ENCODE measurements at places on chromosomes 11 and 22.

DNA sequence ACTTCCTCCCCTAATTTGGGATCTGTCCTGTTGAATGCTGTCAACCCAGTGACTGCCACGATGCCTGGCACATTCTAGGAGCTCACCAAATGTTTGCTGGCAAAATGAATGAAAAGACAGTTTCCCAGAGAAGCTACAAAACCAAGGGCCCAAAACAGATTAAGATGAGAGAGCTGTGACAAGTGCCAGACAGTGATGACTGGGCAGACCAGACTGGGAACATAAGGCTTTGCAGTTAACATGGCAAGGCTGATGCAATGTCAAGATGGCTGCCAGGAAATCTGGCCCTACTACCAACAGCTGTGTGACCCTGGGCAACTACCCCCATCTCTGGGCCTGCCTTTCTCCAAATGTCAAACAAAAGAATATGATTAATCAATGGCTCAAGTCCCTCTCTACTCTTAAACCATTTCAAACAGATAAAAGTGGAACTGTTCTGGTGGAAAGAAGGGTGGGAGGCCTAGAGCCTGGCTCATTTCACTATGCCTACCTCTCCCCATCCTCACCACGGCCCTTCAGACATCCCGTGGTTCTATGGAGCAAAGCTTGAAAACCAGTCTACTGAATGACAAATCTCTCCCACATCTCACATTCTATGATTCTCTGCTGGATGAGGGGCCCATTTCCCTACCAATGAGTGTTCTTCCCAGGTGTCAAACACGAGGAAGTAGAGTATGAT, 12.8 kb downstream of the AP1B1 start:
- DNase-seq, result peak; percentile 33

- no peak for DNase-seq
These were observed 157.4 kb downstream of the BUD13 start for GRCh38 chr11:116615211-116615865.

DNA sequence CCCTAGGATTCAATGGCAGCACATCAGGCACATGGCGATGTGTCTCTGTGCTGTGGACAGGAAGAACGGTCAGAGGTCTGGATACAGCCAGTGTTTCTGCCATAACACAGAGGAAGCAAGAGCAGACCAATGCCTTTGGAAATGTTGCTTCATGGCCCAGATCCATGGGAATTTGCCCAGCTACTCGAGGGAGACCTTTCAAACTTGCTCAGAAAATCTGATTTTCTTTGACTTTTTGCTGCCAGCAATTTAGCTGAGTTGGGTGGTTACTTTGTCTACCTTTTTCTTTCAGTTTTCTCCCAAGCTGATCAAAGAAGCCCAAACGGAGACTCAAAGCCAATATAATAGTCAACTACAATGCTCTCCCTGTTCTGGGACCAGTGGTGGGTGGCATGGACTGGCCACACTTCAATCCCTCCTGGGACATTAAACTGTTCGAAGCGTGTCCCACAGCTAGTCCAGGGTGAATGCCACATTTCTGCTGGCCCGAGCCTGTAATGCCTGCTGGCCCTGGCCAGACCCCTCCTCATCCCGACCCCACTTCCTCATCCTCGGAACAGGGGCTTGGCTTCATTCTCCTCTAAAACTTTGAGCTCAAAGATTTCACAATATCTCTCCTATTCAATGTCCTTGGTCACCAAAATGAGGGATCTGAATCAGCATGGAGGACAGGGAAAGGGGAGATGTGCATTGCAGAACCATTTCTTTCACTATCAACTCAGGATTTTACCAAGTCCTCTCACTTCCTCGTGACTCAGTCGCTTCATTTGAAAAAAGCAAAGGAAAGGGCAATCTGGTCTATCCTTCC, 93.3 kb downstream of the ABTB2 start:
- DNase-seq, result no peak

DNA sequence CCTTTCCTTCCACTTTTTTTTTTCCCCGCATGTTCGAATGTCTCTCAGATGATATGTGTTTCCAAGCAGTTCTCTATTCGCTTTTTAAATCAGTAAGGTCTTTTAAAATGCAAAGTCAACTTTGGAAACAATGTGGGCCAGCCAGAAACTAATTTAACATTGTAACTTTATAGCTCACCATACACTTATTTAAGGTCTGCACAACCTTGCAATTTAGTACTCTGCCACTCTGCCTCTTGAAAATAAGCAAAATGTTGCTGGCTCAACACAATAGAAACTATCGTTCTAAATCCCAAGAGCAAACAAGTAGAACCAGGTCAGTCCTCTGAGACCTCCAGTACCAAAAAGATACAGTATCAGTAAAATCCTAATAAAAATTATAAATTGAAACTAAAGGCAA, 109.0 kb downstream of the SIK3 start:
- no peak for DNase-seq

DNA sequence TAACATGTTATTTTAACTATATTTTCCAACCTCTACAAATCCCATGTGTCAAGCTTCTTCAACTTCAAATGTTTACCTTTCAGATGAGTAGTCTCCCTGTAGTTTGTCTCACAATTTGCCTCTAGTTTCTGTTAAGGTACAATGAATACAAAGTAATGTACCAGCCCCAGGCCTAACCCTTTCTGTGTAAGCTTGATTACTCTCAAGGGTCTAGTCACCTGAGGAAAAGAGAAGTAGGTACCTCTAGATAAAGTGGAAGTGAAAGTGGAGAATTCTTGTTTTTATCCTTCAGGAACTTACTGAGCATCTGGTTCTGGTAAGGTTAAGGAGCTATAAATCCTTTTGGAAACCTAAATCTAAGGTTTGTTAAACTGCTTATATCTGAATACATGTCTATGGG, at the start of gene OR51A7:
TSS of gene OR51A7 (plus strand) at position 300 of the 400 bp plus-strand sequence. CDS start 3,587 bp downstream, outside the sequence.
- DNase-seq, result no peak

DNA sequence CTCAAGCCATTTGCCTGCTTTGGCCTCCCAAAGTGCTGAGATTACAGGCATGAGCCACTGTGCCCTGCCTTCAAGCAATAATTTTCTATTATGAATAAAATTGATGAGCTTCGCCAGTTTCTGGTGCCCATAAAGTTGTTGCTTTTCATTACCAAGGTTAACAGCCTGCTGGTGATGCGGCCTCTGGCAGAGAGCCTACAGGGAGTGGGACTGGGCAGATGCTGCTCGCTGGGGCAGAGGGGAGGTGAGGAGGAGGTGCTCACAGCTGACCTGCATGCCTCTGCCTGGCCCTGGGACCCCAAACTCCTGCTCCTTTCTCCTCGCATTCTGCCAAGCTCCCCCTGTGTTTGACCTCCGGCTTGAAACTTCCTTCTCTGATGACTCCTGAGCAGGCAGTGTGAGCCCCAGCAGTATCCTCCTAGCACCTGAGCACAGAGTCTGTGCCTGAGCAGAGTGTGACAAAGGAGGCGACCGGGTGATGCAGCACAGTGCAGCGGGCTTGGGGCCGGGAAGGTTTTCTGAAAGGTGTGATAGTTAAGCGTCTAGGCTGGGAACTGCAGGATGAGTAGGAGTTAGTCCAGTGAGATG, 56.1 kb upstream of the B3GAT1 start:
- no peak for DNase-seq

DNA sequence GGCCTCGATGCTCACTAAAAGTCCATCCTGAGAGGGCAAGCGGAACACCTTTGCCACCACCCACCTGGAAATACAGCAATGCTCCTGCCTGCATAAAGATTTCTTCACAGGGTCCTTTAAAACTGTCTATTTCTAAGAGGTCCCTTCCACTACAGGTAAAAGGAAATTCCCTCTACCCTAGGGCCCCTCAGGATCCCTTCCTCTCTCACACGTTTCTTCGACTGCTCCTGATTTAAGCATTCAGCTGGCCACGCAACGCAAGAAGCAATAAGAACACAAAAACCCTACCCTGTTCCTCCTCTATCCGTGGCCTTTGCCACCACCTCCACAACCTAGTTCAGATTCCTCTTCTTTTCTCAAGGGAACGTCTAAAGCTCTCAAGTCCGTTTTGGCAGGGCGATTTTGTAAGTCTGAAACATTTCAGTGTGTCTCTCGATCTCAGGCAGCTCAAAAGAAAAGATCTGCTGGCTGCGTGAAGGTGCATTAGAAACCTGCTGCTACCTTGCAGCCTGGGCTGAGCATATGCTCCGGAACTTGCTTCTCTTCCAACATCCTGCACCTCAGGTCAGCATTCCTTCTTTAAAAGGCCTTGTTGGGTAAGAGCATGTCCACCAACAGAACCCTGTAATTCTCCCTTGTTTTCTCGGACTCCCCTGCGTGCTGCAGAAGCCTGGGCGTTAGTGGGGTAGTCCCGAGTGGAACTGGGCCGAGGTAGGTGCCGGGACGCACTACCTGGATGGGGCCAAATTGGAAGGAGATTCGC, 1.6 kb downstream of the LGR4 start:
- DNase-seq, result no peak

DNA sequence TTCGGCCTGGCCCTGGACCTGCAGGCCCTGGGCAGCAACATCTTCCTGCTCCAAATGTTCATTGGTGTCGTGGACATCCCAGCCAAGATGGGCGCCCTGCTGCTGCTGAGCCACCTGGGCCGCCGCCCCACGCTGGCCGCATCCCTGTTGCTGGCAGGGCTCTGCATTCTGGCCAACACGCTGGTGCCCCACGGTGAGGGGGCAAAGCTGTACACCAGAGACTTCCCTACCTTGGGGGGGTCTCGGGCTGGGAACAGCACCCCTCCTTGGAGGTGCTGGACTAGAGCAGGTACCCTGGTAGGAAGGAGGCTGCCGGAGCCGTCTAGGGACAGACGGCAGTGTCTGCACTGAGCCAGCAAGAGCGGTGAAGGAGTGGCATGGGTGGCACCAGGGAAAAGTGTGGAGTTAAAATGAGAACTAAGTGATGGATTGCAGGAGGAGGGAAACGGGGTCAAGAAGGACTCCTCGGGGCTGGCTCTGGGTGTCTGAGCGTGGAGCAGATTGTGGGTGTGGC, 8.7 kb downstream of the SLC22A12 start:
- DNase-seq, result no peak

GRCh38 chr11:129704831-129705230, 110.8 kb upstream of the TMEM45B start:
- DNase-seq, result no peak

- peak; percentile 72 for DNase-seq
These were observed 4.7 kb upstream of the FAM111B start for GRCh38 chr11:59102259-59102765.

DNA sequence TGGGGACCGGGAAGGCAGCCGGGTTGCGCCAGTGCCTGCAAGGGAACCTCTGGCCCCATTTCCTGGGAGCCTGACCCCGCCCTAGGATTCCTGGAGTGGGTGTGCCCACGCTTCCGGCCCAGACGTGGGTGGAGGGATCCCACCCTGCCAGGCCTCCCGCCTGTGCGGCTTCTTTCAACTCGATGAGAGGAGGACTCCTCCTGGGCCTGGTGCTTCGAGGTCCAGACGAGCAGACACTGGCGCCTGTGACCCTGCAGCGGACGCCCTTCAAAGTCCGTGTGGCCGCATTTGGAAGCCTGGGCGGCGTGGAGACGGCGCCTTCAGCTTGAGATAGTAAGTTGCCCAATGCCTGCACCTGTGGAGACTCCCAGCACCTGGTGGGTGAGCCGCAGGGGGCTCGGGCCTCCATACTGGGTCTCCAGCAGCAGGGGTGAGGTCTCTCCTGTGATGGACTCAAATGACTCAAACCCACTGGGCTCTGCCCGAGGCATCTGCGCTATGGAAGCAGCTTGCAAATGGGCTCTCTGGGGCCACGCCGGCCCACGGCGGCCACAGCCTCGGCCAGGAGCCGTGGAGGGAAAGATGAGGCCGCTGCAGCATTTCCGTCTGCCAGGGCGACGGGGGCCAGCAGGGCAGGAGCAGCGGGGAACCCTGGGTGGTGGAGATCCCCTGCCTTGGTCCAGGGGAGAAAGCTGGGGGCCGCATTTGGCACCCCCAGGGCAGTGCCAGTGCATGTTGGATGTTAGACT, 64.3 kb upstream of the PPARA start:
- DNase-seq, result peak; percentile 88

GRCh38 chr11:66881927-66882452, 25.1 kb downstream of the LRFN4 start:
- DNase-seq, result no peak

- DNase-seq, result peak; percentile 75
These were observed 50.6 kb upstream of the APOA1 start for GRCh38 chr11:116888024-116888423.

GRCh38 chr11:56846631-56847576, 98.4 kb upstream of the OR9G4 start:
- DNase-seq, result no peak

GRCh38 chr11:106770489-106771085, 247.7 kb downstream of the GUCY1A2 start:
- no peak for DNase-seq

DNA sequence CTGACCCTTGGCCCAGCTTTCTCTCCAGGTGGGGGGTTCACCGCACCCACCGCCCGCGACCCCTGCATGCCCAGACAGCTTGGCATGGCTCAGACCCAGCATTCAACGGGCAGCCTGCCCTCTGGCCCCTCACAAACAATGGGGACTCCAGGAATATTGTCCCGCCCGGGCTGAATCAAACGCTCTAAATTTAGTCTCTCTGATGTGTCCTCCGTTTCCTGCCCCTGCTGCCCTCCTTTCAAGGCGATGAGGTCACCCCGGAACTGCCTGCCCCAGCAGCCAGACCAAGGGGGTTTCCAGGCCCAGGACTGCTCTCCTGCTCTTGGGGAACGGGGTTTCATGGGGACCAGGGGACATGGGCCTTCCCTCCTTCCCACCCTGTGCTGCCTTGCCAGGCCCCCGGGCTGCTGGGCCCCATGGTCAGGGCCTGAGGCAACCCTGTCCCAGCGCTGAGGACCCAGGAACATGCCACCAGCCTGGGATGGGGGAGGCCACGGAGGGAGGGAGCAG, 10.1 kb upstream of the PDGFB start:
- peak; percentile 52 for DNase-seq

GRCh38 chr11:80838153-80838552, 1397.3 kb upstream of the TENM4 start:
- DNase-seq, result no peak

DNA sequence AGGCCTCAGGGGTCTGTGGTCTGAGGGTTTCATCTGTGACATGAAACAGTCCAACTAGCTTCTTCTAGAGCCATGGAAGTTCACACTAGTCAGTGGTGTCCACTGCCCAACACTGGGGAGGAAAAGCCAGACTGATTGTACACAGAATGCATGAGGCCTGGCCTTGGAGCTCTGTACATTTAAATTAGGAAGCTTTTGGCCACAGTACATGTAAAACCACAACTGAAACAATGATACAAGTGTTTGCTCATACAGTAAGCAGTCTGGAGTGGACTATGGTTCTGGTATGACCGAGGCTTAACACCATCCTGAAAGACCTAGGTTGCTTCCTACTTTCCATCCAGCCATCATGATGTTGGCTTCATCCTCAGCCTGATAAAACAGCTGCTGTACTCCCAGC, 73.8 kb upstream of the SESN3 start:
- DNase-seq, result no peak

- DNase-seq, result no peak
These were observed 35.9 kb upstream of the NAV2 start for GRCh38 chr11:19676475-19677380.

- peak; percentile 44 for DNase-seq
These were observed 5.1 kb downstream of the TBX1 start for GRCh38 chr22:19765477-19766239.

GRCh38 chr11:77747381-77747969, 73.0 kb downstream of the RSF1 start:
- DNase-seq, result no peak

- DNase-seq, result peak; percentile 78
These were observed 1.9 kb upstream of the ADM start for GRCh38 chr11:10302744-10303557.

GRCh38 chr11:122637541-122637940, 18.0 kb upstream of the UBASH3B start:
- no peak for DNase-seq

- DNase-seq, result no peak
These were observed 11.5 kb downstream of the CCDC117 start for GRCh38 chr22:28783786-28784671.

GRCh38 chr22:47593911-47594311, 831.5 kb downstream of the TBC1D22A start:
- DNase-seq, result no peak

- peak; percentile 80 for DNase-seq
These were observed 16.6 kb downstream of the ASCC2 start for GRCh38 chr22:29821291-29822016.

All from foreskin fibroblast (primary cell).